NCI-H1048 (cell line): ENCODE measurements at places on chromosomes 4 and X.

GRCh38 chr4:99655308-99656081 lies 2.1 kb downstream of the C4orf54 start:
- DNase-seq = no peak

GRCh38 chr4:87232216-87232615 lies 11.8 kb upstream of the KLHL8 start:
- DNase-seq = no peak

DNA sequence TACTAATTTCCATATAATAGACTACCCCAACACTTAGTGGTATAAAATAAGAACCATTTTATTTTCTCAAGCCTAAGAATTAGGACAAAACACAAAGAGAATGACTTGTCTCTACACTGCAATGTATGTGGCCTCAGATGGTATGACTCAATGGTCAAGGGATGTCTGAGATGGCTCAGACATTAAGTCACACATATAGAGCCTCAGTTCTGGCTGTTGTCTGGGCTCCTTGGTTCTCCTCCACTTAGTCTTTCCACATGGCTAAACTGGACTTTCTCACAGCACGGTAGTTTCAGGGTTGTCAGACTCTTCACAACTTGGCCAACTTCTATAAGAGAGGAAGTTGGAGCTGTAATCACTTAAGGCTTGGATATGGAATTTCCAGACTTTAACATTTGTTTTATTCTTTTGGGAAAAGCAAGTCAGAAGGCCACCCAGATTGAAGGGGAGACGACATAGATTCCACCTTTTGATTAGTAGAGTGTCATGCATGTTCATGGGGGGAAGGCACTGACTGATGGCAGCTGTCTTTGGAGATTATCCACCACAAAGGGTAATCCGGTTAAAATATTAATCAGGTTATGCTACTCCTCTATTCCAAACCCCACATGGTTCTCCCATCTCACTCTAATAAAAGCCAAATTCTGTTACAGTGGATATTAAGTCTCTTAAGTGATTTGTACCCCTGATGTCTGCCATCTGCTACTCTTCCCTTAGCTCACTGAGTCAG lies 9.4 kb downstream of the IL15 start:
- DNase-seq = no peak

DNA sequence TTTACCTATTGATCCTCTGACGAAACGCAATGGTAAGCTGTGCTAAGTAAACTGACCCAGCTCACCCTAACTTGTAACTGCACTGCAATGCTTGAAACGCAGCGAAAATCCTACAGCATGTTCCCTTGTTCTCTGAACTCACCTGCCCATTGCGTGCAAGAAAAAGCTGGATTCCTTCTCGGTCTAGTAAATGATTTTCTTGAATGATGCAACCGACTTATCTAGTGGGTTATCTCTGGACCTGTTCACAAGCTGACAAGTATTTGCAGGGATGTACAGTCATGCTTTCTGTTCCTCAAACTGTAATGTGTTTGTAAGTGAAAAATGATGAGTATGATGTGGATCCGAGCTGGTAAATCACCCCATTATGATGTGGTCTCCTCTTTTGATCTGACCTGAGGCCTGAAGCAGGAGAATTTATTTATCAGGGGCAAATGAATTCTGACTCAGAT lies 140.1 kb downstream of the BTC start:
- no peak for DNase-seq

DNA sequence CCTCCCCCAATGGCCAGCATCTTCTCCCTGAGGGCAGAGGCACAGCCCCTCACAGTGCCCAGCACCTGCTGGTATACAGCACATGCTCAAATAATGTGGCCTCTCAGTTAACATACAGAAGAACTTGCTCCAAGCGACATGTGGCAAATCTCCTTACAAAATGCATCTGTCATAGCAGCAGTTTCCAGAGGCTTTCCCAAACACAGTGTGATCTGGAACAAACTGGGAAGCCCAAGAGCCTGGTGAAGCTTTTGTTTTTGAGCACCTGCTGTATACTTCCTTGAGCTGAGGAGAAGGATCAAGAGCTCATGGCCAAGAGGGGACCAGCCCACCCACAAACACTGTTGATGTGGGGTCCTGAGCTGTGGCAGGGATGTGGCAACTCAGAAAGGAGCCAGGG lies 34.8 kb upstream of the HTRA3 start:
- no peak for DNase-seq

- no peak for DNase-seq
These were observed at the start of gene PLS3 for GRCh38 chrX:115560978-115561604. Gene PLS3 (plus strand): TSS chrX:115561174. CDS start chrX:115610251, 49,077 bp downstream.

GRCh38 chrX:70132224-70132623 lies 1.0 kb upstream of the IGBP1 start:
- no peak for DNase-seq

DNA sequence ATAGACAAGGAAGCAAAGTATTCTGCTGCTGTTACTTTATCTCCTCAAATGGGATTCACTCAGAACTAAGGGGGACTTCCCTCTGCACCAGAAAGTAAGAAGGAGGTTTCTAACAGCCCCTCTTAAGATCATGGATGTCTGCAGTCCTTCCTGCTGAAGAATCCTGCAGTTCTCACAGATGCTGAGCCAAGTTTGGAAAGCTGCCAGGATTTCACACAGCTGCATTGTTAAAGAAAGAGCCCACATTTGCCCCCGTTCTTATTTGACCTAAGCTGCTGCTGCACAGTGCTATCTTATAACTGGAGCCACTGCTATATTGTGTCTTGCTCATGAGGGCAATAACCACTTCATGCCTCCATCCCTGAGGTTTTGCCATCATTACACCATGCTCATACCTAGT lies 81.1 kb downstream of the FAAH2 start:
- no peak for DNase-seq

DNA sequence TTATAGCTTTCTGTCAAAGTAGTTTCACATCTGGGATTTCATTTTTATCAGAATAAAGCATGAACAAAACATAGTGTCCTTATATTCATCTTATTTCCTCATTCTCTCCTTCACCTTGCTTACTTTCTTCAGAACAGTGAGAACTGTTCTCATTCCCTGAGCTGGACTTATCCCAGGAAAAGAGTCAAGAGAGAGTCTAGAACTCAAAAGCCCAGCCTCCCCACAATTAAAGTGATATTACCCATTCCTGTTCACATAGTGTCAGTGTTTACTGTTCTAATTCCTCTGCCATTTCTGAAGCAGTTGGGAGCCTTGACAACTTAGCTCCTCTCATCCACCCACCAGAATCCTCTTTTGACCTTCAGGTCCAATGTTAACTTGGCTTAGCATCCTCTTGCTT lies 42.9 kb downstream of the RASSF6 start:
- DNase-seq = no peak
